ENCODE measurements at places on chromosomes 5 and 9.

- no peak for DNase-seq
These were observed 10.6 kb downstream of the FOXD1 start for GRCh38 chr5:73437777-73438644.

- no peak for DNase-seq
These were observed 164.0 kb upstream of the ZNF608 start for GRCh38 chr5:124910354-124911016.

DNA sequence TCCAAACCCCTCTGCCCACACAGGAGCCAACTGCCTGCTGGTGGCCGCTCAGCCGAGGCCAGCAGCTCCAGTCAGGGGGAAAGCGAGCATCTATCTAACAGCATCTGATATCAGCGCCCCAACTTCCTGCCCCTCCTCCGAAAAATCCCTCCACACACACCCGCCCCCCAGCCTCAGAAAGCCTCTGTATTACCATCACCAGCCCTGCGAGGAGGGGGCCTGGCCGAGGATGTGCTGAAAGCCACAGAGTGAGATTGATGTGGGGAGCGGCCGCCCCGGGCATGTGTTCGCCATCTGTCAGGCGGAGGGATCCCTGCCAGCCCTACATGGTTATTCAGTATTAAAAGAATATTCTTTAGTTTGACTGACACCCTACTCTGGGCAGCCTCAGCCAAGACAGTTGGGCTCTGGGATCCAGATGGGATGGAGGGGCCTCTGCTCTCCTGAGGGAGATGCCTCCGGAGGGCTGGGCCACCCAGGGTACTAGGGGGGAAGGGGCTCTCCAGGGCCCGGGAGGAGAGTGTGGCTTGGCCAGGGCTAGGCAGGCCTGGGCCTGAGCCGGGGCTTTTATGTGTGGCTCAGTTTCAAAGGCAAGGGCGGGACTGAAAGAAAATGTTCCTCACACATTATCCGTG, 98.0 kb downstream of the HSD17B3 start:
- no peak for DNase-seq

GRCh38 chr9:137487454-137488326, 28.6 kb upstream of the NSMF start:
- DNase-seq, result no peak

DNA sequence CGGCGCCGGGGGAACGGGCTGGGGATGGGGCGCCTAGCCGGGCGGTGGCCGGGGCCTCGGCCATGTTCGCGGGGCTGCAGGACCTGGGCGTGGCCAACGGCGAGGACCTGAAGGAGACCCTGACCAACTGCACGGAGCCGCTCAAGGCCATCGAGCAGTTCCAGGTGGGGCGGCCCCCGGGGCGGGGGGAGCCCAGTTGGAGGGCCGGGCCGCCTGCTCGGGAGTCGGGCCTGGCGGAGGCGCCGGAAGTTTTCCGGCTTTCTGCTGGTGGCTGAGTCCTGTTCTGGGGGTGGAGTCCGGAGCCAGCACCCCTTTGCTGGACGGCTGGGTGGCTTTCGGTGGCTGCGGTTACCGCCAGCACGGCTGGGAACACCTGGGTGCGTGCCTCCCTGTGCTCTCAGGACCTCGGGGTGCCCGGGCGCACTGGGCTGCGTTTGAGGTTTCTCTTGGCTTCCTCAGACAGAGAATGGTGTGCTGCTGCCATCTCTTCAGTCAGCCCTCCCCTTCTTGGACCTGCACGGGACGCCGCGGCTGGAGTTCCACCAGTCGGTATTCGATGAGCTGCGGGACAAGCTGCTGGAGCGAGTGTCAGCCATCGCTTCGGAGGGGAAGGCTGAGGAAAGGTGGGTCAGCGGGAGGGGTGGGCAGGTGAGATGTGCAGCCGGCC, 454 bp downstream of the NELFB start:
- no peak for DNase-seq

GRCh38 chr9:134623258-134624066, 18.1 kb upstream of the COL5A1 start:
- no peak for DNase-seq

DNA sequence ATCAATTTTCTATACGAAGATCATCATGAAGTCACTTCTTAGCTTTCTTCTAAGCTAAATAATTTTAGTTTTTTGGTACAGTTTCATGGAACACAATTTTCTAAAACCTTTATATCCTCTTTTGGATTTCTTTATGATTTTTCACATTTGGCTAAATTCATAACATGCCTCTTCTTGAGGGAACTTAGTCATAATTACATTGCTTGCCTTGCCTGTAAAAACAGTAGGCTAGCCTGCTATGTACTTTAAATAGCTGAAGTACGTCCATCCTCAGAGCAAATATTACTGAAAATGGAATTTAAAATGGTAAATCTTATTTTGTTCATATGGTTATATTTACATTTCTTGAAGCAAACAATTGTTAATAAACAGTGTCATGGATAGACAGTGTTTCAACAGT, 225.0 kb downstream of the VPS13A start:
- DNase-seq, result no peak

DNA sequence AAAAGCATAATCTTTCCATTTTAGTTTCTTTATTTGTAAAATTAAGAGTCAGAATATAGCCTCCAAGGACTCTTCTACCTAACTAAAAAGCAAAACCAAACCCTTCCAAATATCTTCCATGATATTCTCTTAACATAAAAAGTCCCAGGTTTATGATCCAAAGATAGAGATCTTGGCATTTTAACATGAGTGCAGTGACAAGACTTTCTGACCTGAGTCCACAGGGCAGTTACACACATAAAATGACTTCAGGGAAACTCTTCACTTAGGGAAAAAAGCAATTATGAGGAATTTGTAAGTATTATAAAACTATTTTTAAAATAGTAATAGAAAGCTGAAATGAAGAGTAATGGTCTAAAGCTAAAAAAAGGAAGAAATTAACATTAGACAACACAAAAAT, 772.6 kb upstream of the DMAC1 start:
- no peak for DNase-seq

DNA sequence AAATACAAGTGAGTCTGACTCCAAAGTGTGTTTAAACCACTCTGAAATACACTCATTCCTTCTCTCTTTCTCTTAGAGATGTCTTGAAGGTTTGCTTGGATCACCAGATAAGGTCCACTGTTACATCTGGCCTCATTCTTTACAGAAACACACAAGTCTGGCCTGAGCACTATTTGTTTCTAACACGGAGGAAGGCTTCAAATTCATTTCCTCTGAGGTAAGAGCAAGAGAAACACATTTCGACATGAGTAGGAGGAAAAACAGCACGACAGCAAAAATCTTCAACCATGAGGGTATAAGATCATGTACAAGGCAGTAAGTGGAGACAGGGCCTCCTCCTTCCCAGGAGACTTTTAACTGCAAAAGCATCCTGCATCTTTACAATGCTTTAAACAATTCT, 8.0 kb downstream of the SIL1 start:
- no peak for DNase-seq

GRCh38 chr9:132590318-132591182, 8.1 kb downstream of the BARHL1 start:
- DNase-seq, result no peak

- no peak for DNase-seq
These were observed 26.8 kb upstream of the TXNDC8 start for GRCh38 chr9:110364451-110364850.

DNA sequence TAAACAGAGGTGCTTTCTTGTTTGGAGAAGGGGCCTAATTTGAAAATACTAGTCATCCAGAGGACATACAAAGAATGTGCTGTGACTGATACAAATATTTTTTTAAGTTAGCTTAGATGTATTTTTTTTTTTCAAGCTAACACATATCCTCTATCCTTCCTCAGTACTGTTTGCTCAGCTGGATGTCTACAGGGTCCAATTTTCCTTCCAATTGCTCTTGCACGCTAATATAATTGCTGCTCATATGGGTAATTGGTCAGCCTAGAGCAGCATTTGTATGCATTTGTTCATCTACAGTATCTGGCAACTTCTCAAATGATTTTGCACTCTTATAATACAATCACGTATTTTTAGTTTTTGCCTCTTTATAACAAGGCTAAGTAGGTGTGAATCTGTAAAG, 84.7 kb downstream of the ZDHHC21 start:
- no peak for DNase-seq

- DNase-seq, result no peak
These were observed 35.4 kb upstream of the ADAM19 start for GRCh38 chr5:157610990-157611389.

- DNase-seq, result no peak
These were observed 11.4 kb downstream of the BHMT start for GRCh38 chr5:79122973-79123372.

- no peak for DNase-seq
These were observed 126.2 kb downstream of the BASP1 start for GRCh38 chr5:17343675-17344074.

DNA sequence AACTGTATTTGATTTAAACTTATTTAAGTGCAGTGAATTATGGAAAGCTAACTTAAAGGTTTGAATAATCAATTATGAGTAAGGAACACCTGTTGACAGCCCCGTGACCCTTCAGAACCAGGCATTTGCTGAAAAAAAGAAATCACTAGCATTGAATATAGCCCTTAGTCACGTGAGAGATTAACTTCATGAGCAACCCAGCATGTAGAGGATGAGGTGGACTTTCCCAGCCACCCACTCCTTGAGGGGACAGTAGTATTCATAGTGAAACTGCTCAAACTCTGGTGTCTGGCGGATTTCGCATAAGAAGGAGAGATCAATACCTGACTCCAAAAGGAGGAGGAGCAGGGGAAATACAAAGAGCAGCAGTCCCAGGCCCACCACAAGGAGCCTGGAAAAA, 184.8 kb upstream of the RASEF start:
- no peak for DNase-seq

DNA sequence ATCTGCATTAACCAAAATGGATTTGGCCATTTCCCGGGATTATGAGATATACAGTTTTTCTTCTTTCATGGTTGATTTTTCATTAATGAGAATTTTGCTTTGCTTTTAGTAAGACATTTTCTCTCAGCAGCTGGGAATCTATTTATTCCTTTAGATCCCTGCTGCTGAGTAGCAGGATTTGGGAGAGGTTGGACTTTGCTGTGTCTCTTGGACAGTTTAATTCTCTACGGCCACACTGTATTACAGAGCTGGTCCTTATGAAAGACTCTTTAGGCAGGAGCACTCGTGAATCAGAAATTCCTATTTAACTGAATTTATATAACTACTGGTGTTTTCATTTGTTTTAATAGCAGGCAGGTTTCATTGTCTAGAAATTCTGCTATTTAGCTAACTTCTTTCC, 1.6 kb downstream of the UNC13B start:
- DNase-seq, result no peak

DNA sequence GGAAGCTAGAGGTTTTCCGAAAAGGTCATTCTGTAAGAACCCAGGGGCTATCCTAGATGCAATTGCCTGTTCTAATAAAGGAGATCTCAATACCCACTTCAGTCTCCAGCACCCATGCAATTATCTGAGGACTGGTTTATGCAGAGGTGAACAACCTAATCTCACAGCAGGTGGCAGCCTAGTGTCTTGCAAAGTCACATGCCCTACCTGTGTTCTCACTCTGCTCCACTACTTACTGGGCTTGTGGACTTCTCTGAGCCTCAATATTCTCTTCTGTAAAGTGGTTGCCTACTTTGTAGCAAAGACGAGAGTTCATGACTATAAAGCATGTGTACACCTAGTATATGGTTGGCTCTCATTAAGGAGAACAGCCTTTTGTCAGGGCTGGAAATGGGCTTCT, 21.0 kb upstream of the ALDH1B1 start:
- no peak for DNase-seq

DNA sequence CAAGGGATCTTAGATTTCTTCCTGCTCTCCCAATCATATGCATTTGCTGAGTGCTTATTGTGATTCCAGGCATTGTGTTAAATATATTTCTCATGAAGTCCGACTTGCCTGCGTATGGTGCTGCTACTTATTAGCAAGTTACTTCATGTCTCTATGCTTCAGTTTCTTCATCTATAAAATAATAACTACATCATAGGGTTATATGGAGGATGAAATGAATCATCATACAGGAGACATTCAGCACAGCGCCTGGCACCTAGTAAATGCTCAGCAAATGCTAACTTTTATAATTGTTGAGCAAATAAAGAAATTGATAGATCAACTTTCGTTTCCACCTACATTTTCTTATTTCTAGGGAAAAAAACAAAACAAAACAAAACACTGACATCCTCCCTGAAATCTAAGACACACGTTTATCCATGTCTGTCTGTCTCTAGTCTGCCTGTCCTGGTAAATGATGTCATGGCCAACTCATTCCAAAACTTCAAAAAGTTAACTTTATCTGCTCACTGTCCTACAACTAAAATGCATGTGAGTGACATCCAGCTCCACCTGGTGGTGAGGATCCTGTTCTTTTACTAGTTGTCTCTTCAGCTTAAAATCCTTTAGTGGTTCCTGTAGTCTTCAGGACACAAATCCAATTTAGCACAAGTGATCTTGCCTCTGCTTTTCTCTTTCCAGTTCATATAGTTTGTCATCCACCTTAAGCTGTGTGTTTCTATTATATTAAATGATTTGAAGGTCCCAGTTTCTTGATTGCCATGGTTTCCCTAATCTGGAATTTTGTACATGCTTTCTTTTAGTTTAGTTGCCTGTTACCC, 27.7 kb downstream of the PPP3R2 start:
- no peak for DNase-seq

GRCh38 chr9:7507566-7508270, 291.9 kb downstream of the DMAC1 start:
- no peak for DNase-seq

DNA sequence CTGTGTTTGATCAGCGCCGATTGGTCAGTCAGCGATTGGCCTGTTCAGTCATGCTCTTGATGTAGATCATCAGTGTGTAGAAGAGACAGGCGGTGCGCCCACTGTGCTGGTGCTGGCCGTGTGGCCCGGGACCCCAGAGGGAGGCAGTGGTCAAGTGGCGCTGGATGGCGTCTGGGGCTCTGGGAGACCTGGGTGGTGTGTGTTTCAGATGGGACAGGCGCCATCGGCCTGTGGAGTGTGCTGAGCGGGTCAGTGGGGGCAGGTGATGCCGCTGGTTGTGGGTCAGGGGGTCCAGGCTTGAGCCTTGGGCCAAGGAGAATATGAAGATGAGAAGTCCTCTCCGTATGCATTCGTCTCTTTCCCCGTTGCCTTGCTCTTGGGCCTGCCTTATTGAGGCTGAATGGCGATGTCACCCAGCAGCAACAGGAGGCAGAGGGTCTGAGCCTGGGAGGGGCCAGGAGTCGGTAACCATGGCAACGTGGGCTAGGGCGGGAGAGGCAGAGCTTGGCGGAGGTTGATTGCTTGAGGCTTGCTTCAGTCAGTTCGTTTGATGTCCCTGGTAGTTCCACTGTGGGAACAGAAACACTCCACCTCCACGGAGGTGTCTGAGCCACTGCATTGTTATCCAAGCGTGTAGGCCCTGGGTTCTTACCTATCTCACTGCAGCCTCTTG, 117.8 kb upstream of the CACNA1B start:
- no peak for DNase-seq

DNA sequence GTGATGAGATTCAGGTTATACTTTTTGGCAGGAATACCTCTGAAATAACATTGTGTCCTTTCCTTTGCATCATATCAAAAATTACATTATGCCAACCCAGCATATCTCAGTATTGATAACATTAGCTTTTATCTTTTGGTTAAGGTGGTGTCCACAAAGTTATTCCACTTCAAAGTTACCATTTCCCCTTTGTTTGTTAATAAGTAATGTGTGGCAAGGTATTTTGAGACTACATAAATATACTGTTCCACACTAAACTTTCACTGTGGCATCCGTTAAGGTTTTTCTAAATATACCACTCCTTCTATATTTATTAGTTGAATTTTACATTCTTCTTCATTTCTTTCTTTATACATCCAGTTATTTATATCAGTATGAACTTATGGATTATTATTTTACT, 14.1 kb upstream of the ARHGEF37 start:
- DNase-seq, result no peak

- DNase-seq, result no peak
These were observed 11.4 kb upstream of the HAUS6 start for GRCh38 chr9:19113964-19114679.

Data from stimulated activated CD4-positive, alpha-beta T cell treated with anti-CD3 and anti-CD28 coated beads, Interleukin-12 subunit alpha, Interleukin-12 subunit beta, amount 100 ng/mL, for 24 hours (primary cell).